ENCODE measurements at places on chromosomes 4 and X.

DNA sequence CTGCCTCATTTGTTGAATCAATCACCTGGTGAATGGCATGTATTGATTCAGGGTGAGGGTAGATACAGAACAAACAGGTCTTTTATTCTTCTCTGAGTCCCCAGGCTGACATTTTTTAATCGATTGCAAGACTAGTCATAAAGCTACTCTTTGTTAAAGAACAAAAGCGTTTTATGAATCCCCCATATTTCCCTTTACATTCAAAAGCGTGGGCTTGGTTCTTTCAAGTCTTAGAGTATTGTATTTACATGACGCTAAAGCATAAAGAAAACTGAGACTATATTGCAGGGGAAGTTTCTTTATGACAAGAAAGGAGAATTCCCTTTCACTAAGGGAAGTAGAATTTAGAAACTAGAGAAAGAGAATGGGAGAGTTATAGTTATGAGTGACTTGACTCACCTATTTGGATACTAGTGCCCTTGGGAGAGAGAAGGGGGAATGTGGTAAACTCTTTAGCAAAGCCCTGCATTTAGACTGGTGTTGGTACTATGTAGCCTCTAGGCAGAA lies 69.3 kb upstream of the PDE5A start:
- no peaks in the 10 kb centered on the region for H3K36me3 ChIP-seq
- H3K4me1 ChIP-seq = no peaks in the 10 kb centered on the region
- no peak overlapping the region for H3K27ac ChIP-seq
- H3K27me3 ChIP-seq = no peaks in the 10 kb centered on the region
- no peak for DNase-seq

DNA sequence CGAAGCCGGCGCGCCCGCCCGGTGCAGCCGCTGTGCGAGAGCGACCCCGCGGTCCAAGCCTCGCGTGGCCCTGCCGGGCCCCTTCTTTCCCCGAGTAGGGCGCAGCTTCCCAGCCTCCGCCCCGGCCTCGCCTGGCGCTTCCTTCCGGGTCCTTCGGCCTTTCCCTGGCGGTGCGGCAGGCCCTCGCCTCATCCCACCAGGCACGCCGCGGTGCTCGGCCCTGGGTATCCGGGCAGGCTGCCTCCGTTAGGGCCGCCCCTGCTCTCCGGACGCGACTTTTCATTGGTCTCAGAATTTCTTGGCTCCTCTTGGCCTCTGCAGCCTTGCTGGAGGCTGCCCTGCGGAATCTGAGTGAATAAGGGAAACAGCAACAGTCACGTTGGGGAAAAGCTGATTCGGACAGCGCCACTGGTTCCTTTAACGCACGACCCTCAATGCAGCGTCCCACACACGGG lies 429 bp downstream of the UVSSA start:
- peak; percentile 57 for DNase-seq
- H3K36me3 ChIP-seq = no peaks in the 10 kb centered on the region
- H3K4me3 ChIP-seq = peak overlapping the region; percentile 95
- peaks cover 8% of the 10 kb centered on the region for H3K4me1 ChIP-seq
- no peaks in the 10 kb centered on the region for H3K27me3 ChIP-seq

- no peak overlapping the region for H3K27ac ChIP-seq
- no peaks in the 10 kb centered on the region for H3K4me1 ChIP-seq
- H3K27me3 ChIP-seq = no peaks in the 10 kb centered on the region
- no peak overlapping the region for H3K4me3 ChIP-seq
Observed at GRCh38 chr4:115274545-115274944, 161.1 kb upstream of the NDST4 start.

GRCh38 chrX:104432321-104432720 lies 133.7 kb upstream of the IL1RAPL2 start:
- no peak for DNase-seq
- H3K4me3 ChIP-seq = no peak overlapping the region
- no peaks in the 10 kb centered on the region for H3K36me3 ChIP-seq
- no peak overlapping the region for H3K27ac ChIP-seq
- H3K27me3 ChIP-seq = no peaks in the 10 kb centered on the region
- no peaks in the 10 kb centered on the region for H3K4me1 ChIP-seq

GRCh38 chr4:152909901-152910300 lies 26.2 kb upstream of the FHDC1 start:
- H3K27me3 ChIP-seq = no peaks in the 10 kb centered on the region
- H3K4me1 ChIP-seq = no peaks in the 10 kb centered on the region
- no peak overlapping the region for H3K4me3 ChIP-seq
- DNase-seq = no peak

DNA sequence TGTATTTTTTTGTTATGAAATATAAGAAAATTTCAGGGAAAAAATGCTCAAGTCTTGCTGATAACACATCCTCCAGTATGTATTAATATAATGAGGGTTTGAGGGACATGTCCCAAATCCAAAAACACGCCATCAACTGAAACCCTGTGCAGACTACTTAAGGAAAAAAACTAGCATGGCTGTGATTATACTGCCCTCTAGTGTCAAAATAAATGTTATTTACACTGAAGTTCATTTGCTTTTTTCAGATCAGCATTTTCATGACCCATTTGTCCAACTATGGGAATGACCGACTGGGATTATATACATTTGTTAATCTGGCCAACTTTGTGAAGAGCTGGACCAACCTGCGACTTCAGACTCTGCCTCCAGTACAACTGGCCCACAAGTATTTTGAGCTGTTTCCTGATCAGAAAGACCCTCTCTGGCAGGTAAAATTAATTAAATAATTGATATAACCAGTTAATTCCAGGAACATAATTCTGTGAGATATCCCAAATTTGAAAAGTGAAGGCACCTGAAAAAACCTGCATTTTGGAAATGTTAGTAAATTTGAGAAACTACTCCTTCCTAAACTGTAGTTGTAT lies 128.5 kb downstream of the PRSS12 start:
- no peaks in the 10 kb centered on the region for H3K36me3 ChIP-seq
- no peaks in the 10 kb centered on the region for H3K4me1 ChIP-seq
- DNase-seq = no peak
- no peak overlapping the region for H3K27ac ChIP-seq

DNA sequence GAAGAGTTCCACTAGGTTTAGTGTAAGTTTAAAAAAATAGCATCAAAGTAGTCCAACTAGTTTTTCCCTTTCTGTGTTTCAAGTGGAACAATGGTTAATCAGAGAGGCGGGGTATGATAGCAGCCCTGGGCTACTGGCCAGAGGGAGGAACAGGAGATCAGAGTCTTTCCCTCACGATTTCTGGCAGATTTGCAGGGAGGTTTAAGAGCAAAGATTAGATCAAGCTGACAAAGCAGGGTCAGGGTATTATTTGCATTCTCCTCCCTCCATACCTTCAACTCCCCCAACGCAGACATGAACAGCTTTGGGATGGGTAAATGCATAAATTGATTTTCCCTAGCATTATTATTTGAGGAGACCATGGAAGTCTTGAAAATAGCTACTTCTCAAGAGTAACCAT lies 277.6 kb upstream of the DIAPH2 start:
- H3K36me3 ChIP-seq = no peaks in the 10 kb centered on the region
- DNase-seq = peak; percentile 10

GRCh38 chr4:150664935-150665334 lies 83.0 kb downstream of the MAB21L2 start:
- no peak overlapping the region for H3K27ac ChIP-seq
- no peaks in the 10 kb centered on the region for H3K36me3 ChIP-seq

GRCh38 chr4:40210776-40211175 lies 13.9 kb downstream of the RHOH start:
- H3K36me3 ChIP-seq = no peaks in the 10 kb centered on the region
- DNase-seq = no peak
- H3K27ac ChIP-seq = no peak overlapping the region
- no peaks in the 10 kb centered on the region for H3K27me3 ChIP-seq
- no peak overlapping the region for H3K4me3 ChIP-seq
